ENCODE measurements at places on chromosomes 1 and 21.

DNA sequence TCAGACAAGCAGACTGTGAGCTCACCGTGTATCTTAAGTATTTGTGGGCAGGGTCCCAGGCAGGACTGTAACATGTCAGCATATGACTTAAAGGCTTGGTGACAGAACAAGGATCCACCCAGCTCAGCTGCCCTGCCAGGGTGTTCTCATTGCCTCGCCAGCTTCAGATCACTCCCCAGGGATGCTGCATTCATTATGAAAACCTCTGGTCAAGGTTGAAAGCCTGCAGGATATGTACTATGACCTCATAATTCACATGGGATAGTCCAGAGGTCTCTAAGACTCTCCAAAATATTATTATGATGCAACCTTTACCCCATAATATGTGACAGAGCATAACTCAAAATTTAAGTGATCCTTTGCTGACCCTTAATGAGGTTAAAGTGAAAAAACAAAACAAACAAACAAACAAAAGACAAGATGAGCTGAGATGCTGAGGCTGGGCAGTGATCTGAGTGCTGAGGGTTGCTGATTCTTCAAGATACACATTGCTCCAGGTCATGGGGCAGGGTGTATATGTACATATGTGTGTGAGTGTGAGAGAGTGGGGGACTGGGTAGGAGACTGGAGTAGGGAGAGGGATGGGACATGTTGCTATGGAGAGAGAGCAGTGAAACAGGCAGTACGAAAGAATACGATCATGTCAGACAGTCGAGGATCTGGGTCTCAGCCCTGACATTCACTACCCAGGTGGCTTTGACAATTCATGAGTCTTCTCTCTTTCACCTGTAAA lies 98.8 kb upstream of the DUSP10 start:
- no peak for DNase-seq

GRCh38 chr1:1407636-1408318 lies 684 bp upstream of the MRPL20 start:
- peak; percentile 41 for DNase-seq

- DNase-seq = peak; percentile 12
These were observed 12.9 kb upstream of the KCNJ15 start for GRCh38 chr21:38243732-38244406.

DNA sequence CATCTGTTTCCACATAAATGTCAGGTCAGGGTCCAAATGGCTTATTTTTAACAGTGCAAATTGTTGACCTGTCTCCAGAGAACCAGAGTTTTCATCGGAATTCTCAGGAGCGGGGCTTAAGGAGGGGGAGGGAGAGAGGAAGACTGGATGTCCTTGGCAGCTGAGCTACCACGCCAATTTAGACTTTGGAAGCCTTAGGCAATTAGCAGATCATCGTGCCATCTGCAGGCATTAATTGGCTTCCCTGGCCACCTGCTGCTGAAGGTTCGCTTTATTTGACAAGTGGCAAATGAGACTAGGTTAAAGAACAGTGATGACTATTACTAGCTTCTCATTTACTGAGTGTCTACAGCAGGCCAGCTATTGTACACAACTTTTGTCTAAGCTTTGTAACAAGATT lies 43.7 kb downstream of the HLX start:
- no peak for DNase-seq

All from stimulated activated naive CD8-positive, alpha-beta T cell treated with anti-CD3 and anti-CD28 coated beads, Interleukin-15, amount 100 ng/mL, for 72 hours (primary cell).